Stimulated activated CD4-positive, alpha-beta T cell treated with anti-CD3 and anti-CD28 coated beads, Interleukin-2, amount 100 ng/mL, for 24 hours (primary cell): ENCODE measurements at places on chromosomes 6 and 20.
A peak's percentile ranks its signal among the peaks of the same experiment; 100 is the strongest.

- no peak for DNase-seq
Measured at GRCh38 chr6:75819776-75820487, 70.9 kb downstream of the MYO6 start.

DNA sequence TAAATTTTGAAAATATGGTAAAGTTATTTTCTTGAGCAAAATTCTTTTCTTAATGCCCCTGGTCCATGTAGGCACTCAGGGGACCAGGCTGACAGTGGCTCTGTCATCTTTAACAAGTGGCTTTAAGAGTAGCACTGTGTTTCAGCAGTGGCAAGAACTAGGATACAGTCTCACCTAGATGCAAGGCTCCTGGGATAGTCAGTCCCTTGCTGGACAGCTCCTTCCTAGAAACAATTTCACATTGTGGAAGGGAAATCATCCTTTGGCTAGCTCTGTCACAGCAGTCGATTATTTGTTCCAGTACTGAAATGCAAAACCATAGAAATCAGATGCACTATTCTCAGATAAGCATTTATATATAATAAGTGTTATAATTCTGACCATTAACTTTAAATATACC lies 175.4 kb upstream of the KCNQ5 start:
- DNase-seq, result no peak

DNA sequence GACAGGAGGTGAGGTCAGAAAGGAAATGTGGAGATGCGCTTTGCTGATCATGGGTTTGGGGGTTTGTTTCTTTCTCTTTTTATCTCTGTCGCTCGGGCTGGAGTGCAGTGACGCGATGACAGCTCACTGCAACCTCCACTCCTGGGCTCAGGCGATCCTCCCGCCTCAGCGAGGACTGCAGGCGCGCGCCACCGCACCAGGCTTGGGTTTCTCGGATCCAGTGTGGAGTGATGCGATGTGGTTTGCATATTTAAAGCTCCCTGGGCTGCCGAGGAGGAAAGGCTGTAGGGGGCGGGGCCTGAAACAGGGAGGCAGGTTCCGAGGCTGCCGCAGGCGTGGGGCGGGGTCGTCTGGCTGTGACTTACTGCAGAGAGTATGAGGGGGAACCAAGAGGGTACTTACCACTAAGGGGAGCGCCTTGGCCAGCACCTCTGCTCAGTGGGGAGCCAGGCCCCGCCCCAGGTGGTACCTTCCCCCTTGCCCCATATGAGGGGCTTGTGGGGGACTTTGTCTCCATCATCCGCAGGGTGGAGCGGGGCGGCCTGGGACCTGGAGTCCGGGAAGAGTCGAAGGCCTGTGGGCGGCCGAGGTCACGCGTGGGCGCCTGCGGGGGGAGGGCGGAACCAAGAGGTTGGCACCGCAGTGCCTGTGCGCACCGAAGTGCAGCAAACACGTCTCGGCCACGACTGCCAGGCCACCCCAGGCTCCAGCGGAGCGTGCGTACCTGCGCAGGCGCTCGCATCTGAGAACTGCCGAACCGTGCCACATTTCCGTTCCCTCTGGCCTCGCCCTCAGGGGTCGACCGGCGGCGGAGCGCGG lies 12.7 kb upstream of the BAK1 start:
- peak; percentile 58 for DNase-seq

DNA sequence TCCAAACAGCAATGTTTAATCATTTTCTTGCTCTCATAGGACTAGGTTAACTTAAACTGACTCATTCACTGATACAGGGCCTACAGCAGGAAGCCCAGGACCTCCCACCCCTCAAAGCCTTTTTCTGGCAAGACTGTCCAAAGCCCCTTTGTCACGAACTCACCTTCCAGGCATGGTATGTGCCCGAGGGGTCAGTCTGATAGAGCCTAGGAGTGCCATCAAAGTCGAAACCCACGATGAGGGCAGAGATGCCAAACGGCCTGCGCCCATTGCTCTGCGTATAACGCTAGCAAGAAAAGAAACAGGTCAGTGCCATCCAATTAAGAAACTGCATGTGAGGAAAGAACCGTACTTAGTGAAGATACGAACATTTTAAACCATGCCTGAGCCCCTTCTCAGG lies 4.3 kb downstream of the PSMA7 start:
- no peak for DNase-seq

DNA sequence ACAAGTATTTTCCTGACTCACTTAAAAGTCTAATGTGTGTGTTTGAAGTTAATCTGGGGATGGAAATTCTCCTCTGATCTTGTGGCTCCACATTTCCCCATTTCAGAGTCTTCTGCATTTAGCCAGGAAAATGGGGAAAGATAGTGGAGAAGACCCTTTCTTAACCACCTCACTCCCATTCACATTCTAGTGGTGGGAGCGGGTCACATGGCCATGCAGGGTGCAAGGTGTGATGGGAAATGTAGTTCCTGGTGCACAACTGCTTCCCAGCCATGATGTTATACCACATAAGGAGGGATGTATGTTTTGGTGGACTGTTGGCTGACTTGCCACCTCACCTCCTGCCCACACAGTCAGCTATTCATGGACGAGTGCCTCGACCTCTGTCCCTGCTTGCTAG lies 61.8 kb downstream of the BANF2 start:
- no peak for DNase-seq

GRCh38 chr6:56947924-56948323 lies 7.0 kb upstream of the BEND6 start:
- DNase-seq, result no peak

DNA sequence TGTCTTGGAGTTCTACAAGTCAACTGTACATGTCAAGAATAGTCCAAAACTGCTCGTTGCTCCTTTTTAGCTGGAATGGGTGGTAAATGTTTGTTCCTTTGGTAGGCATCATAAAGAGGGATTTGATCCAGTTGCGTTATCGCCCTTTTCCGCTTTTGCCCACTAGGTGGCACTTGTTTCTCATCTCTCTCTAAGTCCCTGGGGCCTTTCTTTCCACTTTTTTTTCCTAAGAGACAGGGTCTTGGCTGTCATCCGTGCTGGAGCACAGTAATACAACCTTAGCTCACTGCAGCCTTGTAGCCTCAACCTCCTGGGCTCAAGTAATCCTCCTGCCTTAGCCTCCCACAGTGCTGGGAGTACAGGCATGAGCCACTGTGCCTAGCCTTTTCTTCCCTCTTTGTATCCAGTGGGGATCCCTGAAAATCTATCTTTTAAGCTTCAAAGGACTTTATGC lies 20.7 kb downstream of the GTPBP2 start:
- peak; percentile 70 for DNase-seq

DNA sequence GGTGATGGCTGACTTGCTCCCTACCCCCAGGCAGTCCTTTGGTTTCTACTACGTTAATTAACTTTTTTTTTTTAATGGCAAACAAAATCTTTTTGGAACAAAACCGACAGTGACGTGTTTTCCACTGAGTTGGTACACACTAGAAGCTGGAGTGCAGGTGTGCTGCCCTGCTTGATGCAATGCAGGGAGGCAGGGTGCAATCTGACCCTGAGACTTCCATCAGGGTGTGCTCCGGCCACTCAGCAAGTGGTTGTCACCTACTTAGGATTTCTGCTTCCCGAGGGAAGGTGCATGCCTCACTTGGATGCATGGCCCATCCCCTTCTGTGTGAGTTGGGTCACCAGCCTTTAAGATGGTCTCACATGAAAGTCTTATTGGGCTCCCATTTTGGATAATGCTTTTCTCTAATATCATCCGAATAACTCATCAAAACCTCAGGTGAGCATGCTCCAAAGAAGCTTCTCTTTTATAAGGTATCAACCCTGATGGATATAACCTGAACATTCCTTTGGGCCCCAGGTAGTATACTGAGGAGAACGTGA lies 14.0 kb downstream of the RREB1 start:
- DNase-seq, result no peak

DNA sequence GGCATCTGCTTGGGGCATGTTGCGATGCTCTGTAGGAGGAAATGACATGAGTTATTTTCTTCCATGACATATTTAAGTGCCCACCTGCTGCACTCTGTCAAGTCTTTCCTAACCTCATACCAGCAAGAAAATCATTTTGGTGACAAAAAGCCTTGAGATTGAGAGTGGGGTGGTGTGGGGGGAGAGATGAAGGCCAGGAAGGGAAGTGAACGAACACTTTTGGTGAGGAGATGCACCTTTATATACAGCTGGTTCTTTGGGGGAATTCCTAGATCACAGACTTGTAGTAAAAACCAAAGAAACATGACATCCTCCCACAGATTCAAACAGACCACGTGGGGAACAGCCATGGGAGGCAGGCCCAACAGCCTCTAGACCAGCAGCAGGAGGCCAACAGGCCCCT lies 26.1 kb downstream of the NCOA5 start:
- DNase-seq, result no peak
